Kidney (tissue), 22 donors: ENCODE measurements at places on chromosomes 16 and 17. TPM values are rescaled to one million over a fixed set of nuclear protein-coding genes. Genes with fewer than 3 reads are reported as not detected.
A peak's percentile ranks its signal among the peaks of the same experiment; 100 is the strongest.

- DNase-seq = no peak
Observed at GRCh38 chr16:48409839-48410632, 24.8 kb upstream of the SIAH1 start.

Gene TSEN54
- 25.8 TPM for total RNA-seq

DNA sequence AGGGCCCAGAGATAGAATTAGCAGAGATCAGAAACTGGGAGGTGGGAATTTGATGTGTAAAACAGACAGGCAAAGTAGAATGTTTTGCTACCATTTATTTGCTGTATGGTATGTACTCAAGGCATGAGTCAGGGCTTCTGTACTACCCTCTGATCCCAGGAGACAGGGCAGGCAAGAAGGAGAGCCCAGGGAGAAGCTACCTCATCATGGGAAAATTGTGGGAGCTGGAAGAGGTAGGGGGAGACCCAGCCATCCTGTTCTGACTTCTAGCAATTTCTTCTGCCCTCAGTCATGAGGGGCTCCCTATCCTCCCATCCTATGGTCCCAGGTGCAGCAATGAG, 1.7 kb upstream of the PIGS start:
- no peak for DNase-seq

DNA sequence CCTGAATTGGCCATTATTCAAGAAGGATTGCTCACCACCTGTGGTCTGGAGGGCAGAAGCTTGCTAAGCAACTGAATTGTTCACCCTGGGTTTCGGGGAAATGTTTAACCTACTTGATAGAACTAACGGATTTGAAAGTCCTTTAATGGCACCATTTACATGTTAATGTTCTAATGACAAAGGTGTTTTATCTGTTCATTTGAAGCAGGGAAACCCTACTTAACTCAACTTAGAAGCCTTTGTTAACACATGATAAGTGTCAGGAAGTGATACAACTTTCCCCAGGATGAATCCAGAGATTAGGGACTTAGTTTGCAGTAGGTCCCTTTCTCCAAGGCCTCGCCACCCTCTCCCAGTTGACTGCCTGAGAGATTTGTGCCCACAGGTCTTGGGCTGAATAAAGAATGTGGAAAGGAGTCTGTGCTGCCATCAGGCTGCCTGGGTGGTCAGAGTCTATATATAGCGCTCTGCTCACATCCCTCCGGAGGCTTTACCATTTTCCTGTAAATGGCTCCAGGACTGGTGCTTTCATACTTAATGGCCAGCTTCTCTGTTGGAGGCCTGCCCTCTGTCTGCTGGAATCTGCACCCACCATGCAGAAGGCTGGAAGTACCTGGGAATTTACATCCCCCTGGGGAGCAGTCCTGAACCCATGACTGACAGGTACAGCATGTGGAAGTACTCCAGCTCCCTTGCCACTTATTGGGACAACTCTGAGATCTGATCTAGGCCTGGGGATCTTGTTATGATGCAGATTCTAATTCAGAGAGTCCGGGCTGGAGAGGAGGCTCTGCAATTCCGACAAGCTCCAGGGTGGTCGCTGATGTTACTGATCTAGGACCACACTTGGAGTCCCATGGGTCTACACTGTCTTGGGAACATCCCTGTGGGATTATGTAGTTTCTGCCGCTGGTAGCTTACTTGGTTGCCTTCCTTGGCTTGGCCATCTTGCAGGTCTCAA, 99.9 kb downstream of the ASIC2 start:
- no peak for DNase-seq

GRCh38 chr16:67782567-67783352, 23.6 kb downstream of the RANBP10 start:
- peak; percentile 3 for DNase-seq

DNA sequence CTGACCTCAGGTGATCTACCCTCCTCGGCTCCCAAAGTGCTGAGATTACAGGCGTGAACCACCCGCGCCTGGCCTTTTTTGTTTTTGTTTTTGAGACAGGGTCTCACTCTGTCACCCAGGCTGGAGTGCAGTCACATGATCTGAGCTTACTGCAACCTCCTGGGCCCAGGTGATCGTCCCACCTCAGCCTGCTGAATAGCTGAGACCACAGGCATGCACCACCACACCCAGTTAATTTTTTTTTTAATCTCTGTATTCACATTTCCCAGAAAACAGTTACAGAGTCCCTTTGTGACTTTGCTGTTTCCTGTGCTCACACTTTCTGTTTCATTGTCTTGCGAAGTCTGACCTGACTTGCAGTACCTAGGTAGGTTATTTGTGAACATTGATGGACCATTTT, 2.7 kb downstream of the CLUAP1 start:
- DNase-seq = peak; percentile 71

GRCh38 chr17:40607641-40608040, 40.0 kb downstream of the SMARCE1 start:
- no peak for DNase-seq

Gene ZP2
- not detected for total RNA-seq
